Neural crest cell (in vitro differentiated cells): ENCODE measurements at places on chromosomes 11 and 22.

GRCh38 chr11:8368194-8368593 is 104.5 kb upstream of the LMO1 start:
- no peak for DNase-seq

DNA sequence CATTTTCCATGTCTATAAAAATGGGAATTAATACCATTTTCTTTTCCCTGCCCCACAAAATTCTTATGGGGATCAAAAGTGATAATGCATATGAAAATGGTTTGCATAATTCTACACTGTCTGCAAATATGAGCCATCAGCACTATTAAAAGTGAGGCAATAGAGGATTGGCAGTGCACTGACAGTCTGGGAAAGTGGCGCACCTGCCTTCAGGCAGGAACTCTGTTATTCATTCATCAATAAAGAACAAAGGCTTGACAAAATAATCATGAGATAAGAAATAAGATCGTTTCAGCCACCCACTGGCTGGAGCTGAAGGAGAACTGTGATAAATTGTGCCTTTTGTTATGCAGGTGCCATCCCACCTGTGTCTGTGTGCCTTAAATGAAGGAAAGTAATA is 49.5 kb downstream of the ARFGAP2 start:
- DNase-seq = no peak

- no peak for DNase-seq
Measured at GRCh38 chr11:17684550-17684949, 34.8 kb upstream of the MYOD1 start.

DNA sequence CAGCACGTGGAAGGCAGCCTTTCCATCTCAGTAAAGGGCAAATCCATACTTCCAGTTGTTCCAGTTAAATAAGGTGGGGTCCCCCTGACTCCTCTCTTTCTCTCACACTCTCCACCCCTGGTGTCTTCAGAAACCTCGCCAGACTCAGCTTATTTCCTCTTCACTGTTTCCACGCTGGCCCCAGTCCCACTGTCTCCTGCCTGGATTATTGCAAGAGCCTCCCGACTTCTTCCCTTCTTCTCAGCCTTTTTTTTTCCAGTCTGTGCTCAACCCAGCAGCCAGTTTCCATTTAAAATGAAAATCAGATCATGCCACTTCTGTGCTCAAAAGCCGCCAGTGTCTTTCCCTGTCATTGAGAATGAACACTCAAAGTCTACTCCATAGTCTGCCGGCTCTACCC is 131.4 kb downstream of the PKNOX2 start:
- DNase-seq = no peak

- no peak for DNase-seq
Measured at GRCh38 chr11:128893578-128894285, 2.6 kb downstream of the KCNJ5 start.

GRCh38 chr22:38841211-38841610 is 2.6 kb downstream of the NPTXR start:
- DNase-seq = no peak

DNA sequence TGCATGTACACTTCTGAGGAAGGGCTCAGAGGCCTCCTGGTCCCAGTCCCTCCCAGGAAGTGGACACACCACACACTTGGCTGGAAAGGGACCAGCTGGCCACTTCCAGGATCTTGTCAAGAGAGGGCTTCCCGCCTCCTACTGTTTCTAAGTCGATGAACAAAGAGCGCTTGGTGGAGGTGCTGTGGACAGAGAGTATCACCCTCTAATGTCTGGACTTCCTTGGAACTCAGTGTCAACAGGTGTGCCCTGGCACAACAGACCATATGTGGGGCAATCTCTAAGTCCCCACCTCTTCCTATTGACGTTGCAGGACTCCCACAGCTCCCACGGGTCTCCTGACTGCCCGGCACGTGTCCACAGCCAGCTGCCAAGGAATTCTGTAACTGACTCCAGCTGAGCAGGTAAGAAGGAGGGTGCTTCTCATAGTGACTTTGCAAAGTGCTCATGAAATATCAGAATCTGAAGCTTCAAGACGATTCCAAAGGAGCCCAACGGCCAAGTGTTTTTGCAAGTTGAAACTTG is 16.1 kb downstream of the POU2AF1 start:
- DNase-seq = no peak

- no peak for DNase-seq
Measured at GRCh38 chr11:46649180-46649738, 31.9 kb downstream of the ATG13 start.

DNA sequence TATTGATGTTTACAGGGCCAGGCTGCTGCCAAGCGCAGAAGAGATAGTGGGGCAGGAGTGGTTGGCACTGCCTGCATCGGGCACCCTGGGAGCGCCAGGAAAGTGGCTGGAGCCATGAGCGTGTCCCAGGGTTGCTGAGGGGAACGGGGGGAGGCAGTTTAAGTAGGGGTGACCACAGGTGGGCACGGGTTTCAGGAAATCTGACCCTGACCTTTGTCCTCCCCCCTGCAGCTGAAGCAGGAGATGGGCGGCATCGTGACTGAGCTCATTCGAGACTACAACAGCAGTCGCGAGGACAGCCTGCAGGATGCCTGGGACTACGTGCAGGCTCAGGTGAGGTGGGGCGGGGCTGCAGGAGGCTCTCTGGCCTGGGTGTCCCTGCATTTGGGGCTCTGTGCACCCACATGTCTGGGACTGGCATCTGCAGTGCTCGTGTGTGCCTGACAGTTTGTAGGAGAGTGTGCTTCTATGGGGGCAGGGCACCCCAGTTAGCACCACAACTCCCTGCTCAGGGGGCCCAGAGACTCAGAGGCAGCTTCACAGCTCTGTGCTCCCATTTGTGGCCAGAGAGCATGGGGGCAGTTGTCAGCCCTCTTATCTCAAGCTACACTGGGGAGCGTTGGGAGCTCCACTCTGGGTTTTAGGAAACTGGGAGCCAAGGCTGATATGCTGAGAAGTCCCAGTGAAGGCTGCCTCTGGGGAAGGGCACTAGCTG is 49.7 kb downstream of the CD82 start:
- DNase-seq = no peak

GRCh38 chr11:32752001-32752400 is 42.5 kb downstream of the CCDC73 start:
- no peak for DNase-seq

DNA sequence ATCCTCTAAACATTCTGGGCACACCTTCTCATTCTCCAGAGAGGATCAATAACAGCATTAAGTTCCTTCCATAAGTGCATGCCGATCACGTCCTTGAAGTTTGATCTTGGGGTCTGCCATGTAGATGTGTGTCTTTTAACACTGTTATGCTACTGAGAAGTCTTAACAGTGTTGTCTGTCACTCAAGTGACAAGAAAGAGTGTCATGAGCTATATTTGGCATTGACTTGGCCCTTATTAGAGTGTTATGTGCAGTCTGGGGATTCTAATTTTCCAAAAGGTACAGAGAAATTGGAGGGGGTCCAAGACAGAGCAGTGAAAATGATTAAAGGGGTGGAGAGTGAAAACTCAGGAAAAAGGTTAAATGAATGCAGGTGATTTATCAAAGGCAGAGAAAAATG is 107.1 kb upstream of the OPCML start:
- DNase-seq = no peak
